ENCODE measurements at places on chromosomes 16 and 17. TPM values are rescaled to one million over a fixed set of nuclear protein-coding genes. Genes with fewer than 3 reads are reported as not detected.

GRCh38 chr16:53895433-53895832, 191.5 kb downstream of the FTO start:
- H3K4me1 ChIP-seq = peaks cover 47% of the 10 kb centered on the region
- no peak overlapping the region for H3K4me3 ChIP-seq
- H3K36me3 ChIP-seq = no peaks in the 10 kb centered on the region

GRCh38 chr17:51083981-51084380, 36.7 kb downstream of the SPAG9 start:
- no peak overlapping the region for H3K4me3 ChIP-seq
- DNase-seq = no peak
- H3K36me3 ChIP-seq = peaks cover 6% of the 10 kb centered on the region
- no peak overlapping the region for H3K27ac ChIP-seq
- H3K27me3 ChIP-seq = no peaks in the 10 kb centered on the region

- H3K4me1 ChIP-seq = peaks cover 43% of the 10 kb centered on the region
- no peaks in the 10 kb centered on the region for H3K36me3 ChIP-seq
- no peak overlapping the region for H3K27ac ChIP-seq
- DNase-seq = peak; percentile 36
Measured at GRCh38 chr16:69188236-69188549, 1.2 kb downstream of the SNTB2 start.

DNA sequence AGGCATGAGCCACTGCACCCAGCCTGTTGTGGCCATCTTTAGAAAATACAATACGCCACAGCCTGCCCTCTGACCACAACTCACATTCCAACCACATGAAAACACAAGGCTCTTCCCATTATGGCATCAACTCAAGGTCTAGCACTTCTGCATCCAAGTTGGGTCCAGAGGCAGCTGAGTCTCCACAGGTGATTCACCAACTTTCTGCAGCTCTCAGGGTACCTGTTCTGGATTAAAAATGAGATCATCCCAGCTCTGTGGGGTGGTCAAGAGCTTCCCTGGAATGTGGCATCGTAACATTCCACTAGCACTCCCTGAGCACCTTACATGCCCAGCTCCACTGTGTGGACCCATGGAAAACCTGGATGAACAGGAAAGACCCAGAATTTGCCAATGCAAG, 9.9 kb upstream of the GUCY2D start:
- H3K4me3 ChIP-seq = no peak overlapping the region
- H3K27me3 ChIP-seq = no peaks in the 10 kb centered on the region
- H3K36me3 ChIP-seq = no peaks in the 10 kb centered on the region
- peaks cover 8% of the 10 kb centered on the region for H3K4me1 ChIP-seq
- peak; percentile 70 for DNase-seq
- H3K27ac ChIP-seq = no peak overlapping the region

GRCh38 chr17:15981208-15981607, 18.3 kb downstream of the ZSWIM7 start:
- H3K4me3 ChIP-seq = peak overlapping the region; percentile 10
- H3K36me3 ChIP-seq = peaks cover 12% of the 10 kb centered on the region
- no peak for DNase-seq
- H3K27ac ChIP-seq = peak overlapping the region; percentile 93

DNA sequence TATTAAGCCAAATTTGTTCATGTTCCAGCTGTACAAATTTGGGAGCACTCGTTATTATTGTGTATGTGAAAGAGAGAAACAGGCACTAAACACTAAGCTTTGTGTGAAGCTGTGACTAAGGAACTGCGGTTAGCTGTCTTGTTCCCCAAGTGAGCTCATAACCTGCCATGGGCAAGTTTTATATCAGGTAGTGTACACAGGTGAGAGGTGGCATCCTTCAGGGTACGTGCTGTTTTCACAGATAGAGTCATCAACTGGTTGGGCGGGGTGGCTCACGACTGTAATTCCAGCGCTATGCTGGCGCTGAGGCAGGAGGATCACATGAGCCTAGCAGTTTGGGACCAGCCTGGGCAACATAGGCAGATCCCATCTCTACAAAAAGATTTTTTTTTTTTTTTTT, 2.8 kb downstream of the DNAJA3 start:
- H3K36me3 ChIP-seq = peaks cover 5% of the 10 kb centered on the region
- DNase-seq = no peak
- H3K4me1 ChIP-seq = peaks cover 12% of the 10 kb centered on the region
- no peak overlapping the region for H3K27ac ChIP-seq
- H3K27me3 ChIP-seq = no peaks in the 10 kb centered on the region
- H3K4me3 ChIP-seq = no peak overlapping the region

DNA sequence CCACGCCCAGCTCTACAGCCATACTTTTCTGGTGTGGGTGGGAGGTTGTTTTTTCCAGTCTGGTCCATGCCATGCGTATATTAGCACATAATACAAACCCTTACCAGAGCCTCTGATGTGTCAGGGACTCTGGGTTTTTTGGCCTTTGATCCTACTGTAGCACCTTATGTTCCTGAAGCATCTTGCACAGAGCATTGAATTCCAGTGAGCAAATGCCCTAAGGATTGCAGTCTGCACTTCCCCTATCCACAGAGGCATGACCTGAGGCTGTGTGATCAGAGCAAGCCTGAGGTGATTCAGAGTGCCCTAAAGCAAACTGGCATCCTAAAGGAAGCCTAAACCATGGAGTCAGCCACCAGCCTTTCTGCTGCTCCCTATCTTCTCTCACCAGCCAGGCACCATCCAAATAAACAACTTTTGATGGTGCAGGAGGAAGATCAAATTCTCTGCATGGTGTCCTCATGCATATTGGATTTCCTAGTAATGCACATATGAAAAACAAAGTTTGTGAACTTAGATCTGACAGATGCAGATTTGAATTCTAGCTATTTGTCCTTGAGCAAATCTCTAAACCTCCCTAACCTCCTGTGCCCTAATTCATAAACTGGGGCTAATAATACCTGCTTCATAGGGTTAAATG, 41.2 kb upstream of the HAS3 start:
- H3K27ac ChIP-seq = peak overlapping the region; percentile 43
- no peaks in the 10 kb centered on the region for H3K27me3 ChIP-seq
- peaks cover 28% of the 10 kb centered on the region for H3K4me1 ChIP-seq
- H3K4me3 ChIP-seq = no peak overlapping the region
- no peaks in the 10 kb centered on the region for H3K36me3 ChIP-seq

GRCh38 chr16:51638339-51639135, 487.5 kb upstream of the SALL1 start:
- H3K36me3 ChIP-seq = no peaks in the 10 kb centered on the region
- H3K27ac ChIP-seq = no peak overlapping the region
- no peak overlapping the region for H3K4me3 ChIP-seq
- DNase-seq = no peak
- no peaks in the 10 kb centered on the region for H3K4me1 ChIP-seq
- H3K27me3 ChIP-seq = peaks cover 10% of the 10 kb centered on the region

DNA sequence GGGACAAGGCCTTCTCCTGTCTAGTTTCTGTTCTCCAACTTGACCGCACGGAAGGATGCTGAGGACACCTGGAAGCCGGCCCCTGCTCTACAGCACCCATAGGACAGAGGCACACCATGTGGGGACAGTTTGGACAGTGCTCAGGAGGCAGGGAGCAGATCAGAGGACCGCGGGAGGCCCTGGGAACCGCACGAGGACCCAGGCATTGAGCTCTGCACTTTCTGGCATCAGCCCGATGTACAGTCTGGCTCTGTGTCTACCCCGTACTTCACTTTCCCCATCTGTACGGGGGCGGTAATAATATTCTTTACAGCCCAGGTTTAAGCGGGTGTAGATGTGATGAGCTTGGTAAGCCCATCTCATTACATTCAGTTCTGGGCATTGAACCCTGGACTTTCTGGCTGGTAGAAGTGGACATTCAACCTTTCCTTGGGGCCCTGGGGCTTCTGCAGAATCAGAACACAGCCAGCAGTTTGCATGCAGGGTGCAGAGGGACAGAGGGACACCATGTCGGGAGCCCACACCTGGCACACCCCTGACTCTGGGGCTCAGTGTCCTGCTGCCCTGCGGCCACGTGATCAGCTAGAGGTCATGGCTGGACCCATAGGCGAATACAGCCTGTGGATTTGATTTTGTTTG, 258.7 kb downstream of the SEC14L1 start:
- H3K27ac ChIP-seq = no peak overlapping the region
- H3K4me3 ChIP-seq = no peak overlapping the region
- no peak for DNase-seq
- H3K4me1 ChIP-seq = no peaks in the 10 kb centered on the region
- no peaks in the 10 kb centered on the region for H3K27me3 ChIP-seq

- no peaks in the 10 kb centered on the region for H3K4me1 ChIP-seq
- no peaks in the 10 kb centered on the region for H3K36me3 ChIP-seq
- H3K4me3 ChIP-seq = no peak overlapping the region
- no peak for DNase-seq
- H3K27me3 ChIP-seq = no peaks in the 10 kb centered on the region
Measured at GRCh38 chr16:12245088-12245920, 268.8 kb downstream of the SNX29 start.

- H3K4me1 ChIP-seq = no peaks in the 10 kb centered on the region
Measured at GRCh38 chr17:61294777-61295176, 104.9 kb upstream of the TBX2 start.

DNA sequence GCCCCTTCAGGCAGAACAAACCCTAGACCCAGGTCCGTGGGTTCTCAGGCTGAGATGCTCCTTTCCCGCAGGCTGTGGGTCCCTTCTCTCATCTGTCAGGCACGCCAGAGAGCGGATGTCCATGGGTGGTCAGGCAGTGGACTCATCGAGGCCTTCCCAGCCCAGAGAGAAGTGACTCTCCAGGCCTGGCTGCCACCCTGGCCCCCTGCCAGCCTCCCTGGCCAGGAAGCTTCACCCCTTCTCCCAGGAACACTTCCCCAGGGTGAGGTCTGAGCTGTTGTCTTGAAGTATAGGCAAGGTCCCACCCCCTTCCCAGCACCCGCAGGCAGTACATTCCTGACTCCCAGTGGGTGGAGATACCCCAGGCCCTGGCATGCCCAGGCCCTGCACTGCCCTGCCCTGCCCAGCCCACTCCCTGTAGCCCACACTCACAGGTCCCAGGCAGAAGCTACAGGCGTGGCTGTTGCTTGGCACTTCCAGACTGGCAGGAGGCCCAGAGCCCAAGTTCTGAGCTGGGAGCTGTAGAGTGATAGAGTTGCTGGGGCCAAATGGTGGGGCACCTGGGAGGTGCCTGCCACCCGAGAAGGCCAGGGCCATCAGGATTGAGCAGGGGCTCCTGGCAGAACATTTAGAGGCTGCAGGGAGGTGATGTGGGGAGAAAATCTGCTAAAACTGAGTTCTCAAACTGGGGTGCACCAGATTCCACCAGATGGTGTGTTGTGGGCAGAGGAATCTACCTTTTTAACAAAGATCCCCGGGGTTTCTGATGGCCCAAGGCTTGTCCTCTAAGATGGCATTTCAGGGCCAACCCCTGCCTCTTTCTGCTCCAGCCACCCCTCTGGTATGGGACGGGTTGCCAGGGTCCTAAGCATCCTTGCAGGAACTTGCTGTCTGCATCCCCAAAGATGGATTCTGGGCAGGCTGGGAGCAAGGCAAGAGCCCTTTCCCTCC, 6.7 kb downstream of the ITGA3 start:
- peaks cover 92% of the 10 kb centered on the region for H3K4me1 ChIP-seq
- H3K27me3 ChIP-seq = no peaks in the 10 kb centered on the region
- DNase-seq = peak; percentile 99
- H3K4me3 ChIP-seq = peak overlapping the region; percentile 79
- H3K27ac ChIP-seq = peak overlapping the region; percentile 97

GRCh38 chr17:45954914-45955313, 44.1 kb upstream of the STH start:
- H3K27ac ChIP-seq = no peak overlapping the region
- H3K36me3 ChIP-seq = no peaks in the 10 kb centered on the region
- no peak overlapping the region for H3K4me3 ChIP-seq
- H3K4me1 ChIP-seq = no peaks in the 10 kb centered on the region
- H3K27me3 ChIP-seq = peaks cover 27% of the 10 kb centered on the region

GRCh38 chr17:31532081-31532480, 140.6 kb downstream of the RAB11FIP4 start:
- H3K27ac ChIP-seq = no peak overlapping the region
- H3K27me3 ChIP-seq = no peaks in the 10 kb centered on the region
- DNase-seq = no peak
- H3K4me3 ChIP-seq = no peak overlapping the region

DNA sequence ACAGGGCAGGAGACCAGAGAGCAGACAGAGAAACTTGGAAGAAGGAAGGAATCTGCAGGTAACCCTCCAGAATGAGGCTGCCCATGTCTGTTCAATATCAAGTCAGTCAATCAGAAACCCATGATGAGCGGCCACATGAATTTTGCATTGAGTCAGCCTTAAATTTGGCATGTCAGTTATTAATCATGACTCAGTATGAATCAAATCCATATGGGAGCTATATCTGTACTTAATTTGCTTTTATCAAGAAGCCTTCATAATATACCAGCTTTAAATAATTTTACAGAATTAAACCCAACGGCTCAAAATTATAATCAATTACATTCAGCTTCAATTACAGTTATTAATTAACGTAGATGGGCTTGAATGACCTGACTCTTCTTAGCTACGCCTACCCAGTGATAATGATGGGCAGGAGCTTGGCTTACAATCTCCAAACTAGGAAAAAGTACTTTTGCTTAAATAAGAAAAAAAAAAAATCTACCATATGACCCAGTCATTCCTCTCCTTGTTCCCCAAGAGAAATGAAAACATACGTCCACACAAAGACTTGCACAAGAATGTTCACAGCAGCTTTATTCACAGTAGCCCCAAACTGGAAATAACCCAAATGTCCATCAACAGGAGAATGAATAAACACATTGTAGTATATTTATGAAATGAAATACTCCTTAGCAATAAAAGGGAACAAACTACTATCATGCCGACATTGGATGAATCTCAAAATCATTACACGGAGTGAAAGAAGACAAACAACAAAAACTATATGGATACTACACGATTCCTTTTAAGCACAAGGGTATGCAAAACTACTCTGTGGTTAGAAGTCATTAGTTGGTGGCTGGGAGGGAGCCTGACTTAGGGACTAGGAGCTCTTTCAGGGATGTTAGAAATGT, 48.6 kb downstream of the SLC39A11 start:
- DNase-seq = no peak
- H3K27ac ChIP-seq = no peak overlapping the region
- H3K27me3 ChIP-seq = no peaks in the 10 kb centered on the region
- H3K36me3 ChIP-seq = no peaks in the 10 kb centered on the region
- no peaks in the 10 kb centered on the region for H3K4me1 ChIP-seq

DNA sequence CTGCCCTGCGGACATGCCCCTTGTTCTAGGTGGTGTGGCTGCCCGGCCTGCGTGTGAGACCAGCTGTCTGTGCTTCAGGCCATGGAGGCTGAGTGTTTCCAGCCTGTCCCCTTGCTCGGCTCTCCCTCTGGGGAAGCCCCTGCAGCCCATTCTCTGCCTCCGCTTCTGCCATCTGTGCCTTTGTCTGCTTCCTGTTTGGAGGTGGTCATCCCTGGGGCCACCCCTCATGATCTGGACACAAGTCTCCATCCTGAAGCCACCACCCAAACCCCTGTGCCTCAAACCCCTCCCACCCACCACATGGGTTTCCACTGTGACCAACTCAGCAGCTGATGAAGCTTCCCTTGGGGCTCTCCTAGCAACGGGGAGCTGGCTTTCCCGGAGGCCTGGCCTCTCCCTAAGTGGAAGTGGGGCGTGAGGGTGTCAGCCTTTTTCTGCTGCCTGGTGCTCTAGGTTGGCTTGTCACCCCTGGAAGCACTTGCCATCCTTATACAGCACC, 184.9 kb downstream of the SEC14L1 start:
- H3K27ac ChIP-seq = no peak overlapping the region
- no peak for DNase-seq
- H3K4me1 ChIP-seq = peaks cover 28% of the 10 kb centered on the region
- no peaks in the 10 kb centered on the region for H3K27me3 ChIP-seq

The CIITA gene
- total RNA-seq = 1.2 TPM

The OGFOD3 gene
- 32.9 TPM for total RNA-seq

The OTOA gene
- not detected for total RNA-seq

The ADAD2 gene
- total RNA-seq = not detected

The LGALS9B gene
- total RNA-seq = 9.8 TPM

The CFAP97D1 gene
- not detected for total RNA-seq

The NPIPB13 gene
- total RNA-seq = 24.6 TPM

The PTX4 gene
- total RNA-seq = 0.39 TPM

The TBC1D28 gene
- total RNA-seq = not detected

Data from PC-9 (cell line).